ENCODE measurements at places on chromosomes 12 and 14.

- no peak for DNase-seq
These were observed 160.4 kb downstream of the NTF3 start for GRCh38 chr12:5592310-5592709.

GRCh38 chr12:65605019-65605418 lies 219.3 kb upstream of the HMGA2 start:
- DNase-seq, result no peak

- DNase-seq, result no peak
These were observed 83.9 kb downstream of the RPAP3 start for GRCh38 chr12:47621960-47622359.

DNA sequence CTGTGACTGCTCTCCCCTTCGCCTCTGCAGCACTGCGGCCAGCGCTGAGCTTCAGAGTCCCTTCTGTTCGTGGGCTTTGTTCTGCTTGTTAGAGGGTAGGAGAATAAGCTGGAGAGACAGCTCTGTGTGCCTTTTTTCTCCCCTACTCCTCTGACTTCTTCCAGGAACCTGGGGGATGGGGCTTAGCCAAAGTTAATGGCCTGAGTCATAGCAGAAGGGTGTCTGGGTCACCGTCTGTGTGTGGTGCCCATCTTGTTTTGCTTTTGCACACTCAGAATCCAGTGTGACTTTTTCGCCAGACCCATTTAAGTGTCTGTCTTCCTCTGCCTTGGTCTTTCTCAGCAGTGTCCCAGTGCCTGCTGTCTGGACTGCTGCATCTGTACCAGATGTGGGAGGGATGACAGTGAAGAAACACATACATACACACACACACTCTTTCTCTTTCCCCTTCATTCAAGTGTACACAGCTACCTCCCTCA lies 3.0 kb downstream of the KIF5A start:
- DNase-seq, result no peak

DNA sequence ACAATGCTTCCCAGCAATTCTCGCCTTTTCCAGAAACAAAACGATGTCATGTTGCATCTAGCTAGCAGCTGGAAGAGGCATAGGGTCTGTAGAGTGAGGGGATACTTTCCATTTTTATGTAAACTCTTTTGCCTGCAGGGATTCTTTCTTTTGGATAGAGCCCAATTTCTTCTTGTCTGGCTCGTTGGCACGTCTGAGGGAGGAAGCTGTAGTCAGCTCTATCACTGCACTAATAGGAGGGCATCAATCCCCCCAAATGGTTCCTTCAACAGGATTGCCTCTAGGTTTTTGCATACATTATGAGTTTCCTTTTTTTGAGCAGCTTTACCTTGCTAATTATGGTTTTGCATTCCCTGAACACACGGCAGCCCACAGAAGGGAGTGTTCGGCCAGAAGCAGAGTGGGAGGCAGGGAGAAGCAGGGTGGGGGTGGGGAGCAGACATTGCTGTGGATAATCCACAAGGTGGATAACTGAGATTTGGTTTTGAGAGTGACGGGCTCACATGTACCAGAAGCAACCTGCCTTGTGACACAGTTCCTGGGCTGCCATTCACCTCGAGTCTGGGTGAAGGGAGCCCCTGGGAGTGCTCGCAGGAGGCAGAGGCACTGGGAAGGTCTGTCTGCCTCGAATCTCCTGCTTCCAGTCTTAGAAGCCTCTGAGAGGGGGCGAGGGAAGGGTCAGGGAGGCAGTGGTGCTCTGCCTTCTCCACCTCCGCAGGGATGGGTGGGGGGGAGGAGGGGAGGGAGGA lies 24.5 kb downstream of the LRTM2 start:
- no peak for DNase-seq

- DNase-seq, result no peak
These were observed 10.9 kb upstream of the MYL2 start for GRCh38 chr12:110931315-110931728.

GRCh38 chr12:78725951-78726580 lies 138.5 kb upstream of the SYT1 start:
- no peak for DNase-seq

GRCh38 chr12:15270591-15270990 lies 49.4 kb upstream of the RERG start:
- DNase-seq, result no peak

DNA sequence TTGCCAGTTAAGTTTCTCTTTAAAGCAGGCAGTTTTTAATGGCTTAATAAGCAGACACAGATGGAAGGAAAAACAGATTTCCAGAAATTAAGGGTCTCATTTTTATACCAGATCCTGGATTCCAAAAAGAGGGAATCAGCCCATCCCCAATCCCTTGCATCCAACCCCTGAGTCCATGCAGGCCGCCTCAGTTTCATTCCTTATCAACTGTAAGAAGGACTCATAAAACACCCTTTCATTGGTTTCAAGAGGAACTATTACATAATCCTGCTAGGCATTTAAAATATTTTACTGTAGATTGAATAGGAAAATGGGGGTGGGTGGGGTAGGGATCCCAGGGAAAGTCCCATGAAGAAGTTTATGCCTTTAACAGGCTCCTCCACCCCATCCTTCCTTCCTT lies 9.4 kb downstream of the CCDC184 start:
- no peak for DNase-seq

- DNase-seq, result no peak
These were observed 15.8 kb upstream of the GCH1 start for GRCh38 chr14:54918427-54918826.

- DNase-seq, result no peak
These were observed 5.4 kb downstream of the GAPDH start for GRCh38 chr12:6539707-6540134.

DNA sequence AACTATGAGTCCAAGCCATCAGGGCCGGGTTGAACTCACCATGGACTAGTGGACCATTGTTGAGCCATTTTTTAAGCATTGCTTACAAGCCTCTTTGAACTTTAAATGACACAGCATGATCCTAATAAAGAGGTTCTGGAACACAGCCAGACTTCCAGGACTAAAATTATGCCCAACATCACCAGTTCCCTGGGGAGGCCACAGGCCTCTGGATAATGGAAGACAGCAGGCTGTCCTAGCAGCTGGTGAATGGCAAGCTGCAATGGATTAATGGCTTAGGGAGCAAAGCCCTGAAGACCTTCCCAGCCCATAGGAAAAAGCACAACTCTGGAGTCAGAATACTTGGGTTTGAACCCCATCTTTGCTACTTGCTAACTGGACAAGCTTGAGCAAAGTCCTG lies 71.3 kb downstream of the FLRT2 start:
- DNase-seq, result no peak

GRCh38 chr12:31205054-31205453 lies 120.9 kb downstream of the SINHCAF start:
- no peak for DNase-seq

GRCh38 chr14:91048265-91048664 lies 12.2 kb downstream of the RPS6KA5 start:
- DNase-seq, result no peak

GRCh38 chr12:93667672-93668071 lies 9.5 kb upstream of the CRADD start:
- no peak for DNase-seq

DNA sequence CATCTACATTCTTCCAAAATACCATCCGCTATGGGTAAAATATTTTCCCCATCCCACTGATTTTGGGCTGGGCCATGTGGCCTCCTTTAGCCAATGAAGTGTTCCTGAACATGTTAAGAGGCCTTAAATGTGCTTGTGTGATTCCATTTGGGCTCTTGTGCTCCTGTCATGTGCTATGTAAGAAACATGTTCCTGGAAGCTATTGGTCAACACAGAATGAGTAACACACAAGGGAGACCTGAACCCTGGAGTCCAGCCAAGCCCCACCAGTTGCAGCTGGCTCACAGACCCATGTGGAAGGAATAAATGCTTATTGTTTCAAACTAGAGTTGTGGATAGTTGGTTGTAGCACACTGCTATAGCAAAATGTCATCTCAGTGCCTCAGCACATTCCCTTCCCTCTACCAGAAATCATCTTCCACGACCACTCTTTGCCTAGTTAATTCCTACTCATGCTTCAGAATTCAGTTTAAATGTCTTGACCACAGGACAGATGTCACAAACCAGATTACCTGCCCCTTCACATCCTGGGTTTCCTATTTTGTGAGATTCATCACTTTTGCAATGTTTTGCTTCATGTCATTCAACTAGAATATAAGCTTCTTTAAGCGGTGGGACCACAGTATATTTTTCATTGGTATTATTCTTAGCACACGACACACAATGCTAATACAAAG lies 217.3 kb upstream of the EEA1 start:
- no peak for DNase-seq

DNA sequence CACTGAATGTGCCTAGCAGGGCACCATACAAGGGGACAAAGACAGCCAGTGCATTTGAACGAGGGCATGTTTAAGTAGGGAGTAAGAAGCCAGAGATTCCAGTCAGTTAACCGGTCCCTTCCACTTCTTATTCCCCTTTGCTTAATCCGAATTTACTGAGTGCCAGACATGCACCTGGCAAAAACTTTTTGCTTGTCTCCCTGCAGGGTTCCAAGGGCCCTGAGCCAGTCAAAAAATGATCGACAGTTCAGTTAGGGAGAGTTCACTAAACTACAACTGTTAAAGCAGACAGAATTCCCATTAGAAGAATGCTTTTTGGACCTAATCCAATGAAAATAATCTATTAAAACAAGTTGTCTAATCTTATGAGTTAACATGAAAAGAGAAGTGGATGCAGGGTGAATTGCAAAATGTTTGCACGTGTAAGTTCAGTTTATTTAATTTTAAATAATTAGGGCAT lies 193.8 kb downstream of the TMTC2 start:
- no peak for DNase-seq

GRCh38 chr14:75167325-75167724 lies 9.1 kb downstream of the TMED10 start:
- no peak for DNase-seq

GRCh38 chr12:67354966-67355365 lies 85.8 kb downstream of the CAND1 start:
- DNase-seq, result no peak
